NT2/D1 (cell line): ENCODE measurements at places on chromosomes 2 and 18.

GRCh38 chr2:31086590-31086989 is 51.6 kb downstream of the GALNT14 start:
- DNase-seq, result no peak

GRCh38 chr2:15664273-15665066 is 72.8 kb downstream of the DDX1 start:
- DNase-seq, result no peak

- no peak for DNase-seq
These were observed 190.7 kb downstream of the CDCA7 start for GRCh38 chr2:173545364-173545763.

DNA sequence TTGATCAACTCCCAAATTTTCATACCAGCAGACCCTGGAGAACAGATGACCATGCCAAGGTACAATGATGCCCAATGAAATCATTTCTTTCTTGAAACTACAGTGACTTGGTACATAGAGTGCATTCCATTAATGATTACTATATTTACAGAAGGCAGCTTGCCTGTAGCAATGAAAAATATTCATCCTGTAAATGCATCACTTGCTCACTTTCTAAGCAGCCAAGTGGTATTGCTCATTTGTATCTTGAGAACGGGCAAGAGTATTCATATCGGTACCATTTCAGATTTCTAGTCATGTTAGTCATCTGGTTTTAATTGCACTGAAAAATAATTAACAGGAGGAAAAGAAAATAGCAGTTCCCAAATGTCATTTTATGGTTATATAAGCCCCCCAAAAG is 59.6 kb downstream of the VIL1 start:
- DNase-seq, result no peak

DNA sequence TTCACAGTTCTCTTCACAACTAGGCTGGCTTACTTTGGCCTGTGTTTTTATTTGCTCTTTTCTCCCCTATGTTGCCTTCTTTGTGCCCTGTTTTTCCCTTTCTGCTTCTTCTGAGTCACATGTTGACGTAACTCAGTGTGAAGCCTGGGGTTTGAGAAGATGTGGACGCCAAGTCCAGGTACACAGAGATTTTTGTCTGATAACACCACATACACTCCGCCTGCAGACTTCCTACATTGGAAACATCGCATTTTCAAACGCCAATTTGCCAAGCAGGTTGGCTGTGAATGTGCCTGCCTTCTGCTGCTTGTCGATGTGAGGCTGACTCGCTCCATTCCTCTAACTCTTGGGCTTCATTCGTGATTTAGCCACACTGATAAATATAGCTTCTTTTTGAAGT is 62.6 kb upstream of the FN1 start:
- DNase-seq, result no peak

GRCh38 chr18:39371996-39372395 is 1806.4 kb upstream of the CELF4 start:
- no peak for DNase-seq

DNA sequence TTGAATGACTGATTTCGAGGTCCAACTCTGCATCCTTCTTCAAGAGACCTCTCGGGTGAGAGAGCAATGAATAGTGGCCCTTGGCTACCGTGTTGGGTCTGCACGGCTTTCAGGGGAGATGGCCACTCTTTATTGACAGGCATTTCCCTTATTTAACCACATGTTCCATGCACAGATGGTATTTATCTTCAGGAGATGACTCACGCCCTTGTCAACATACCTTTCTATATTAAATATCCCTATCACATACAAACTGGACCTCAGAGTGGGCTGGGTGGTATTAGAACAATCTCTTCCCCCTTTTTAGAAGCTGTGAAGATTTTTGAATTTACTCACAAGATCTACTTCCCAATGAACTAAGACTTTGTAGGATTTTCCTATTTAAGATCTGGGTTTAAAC is 109.6 kb upstream of the CDC42EP3 start:
- no peak for DNase-seq

- DNase-seq, result no peak
These were observed 32.7 kb upstream of the ADNP2 start for GRCh38 chr18:80076379-80076778.

- DNase-seq, result no peak
These were observed 13.9 kb downstream of the ANTXR1 start for GRCh38 chr2:69026691-69027459.

DNA sequence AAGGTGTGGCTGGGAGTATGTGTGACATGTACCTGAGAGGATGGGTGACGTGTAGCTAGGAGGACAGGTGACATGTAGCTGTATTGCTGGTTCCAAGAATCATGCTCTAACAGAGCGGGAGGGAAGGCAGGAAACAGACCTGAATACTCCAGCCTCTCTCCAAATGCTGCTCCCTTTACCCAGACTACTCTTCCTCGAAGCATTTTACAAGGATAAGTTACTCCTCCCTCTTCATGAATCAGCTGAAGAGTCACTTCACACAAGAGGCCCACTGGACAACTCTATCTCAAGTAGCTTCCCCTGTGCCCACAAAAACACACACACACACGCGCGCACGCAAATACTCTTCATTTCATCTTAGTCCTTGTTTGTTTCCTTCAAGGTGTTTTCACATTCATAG is 52.6 kb upstream of the KIDINS220 start:
- no peak for DNase-seq

- no peak for DNase-seq
These were observed 930 bp downstream of the IL1B start for GRCh38 chr2:112835536-112836162.

GRCh38 chr2:198339116-198339515 is 534.7 kb downstream of the PLCL1 start:
- DNase-seq, result no peak

DNA sequence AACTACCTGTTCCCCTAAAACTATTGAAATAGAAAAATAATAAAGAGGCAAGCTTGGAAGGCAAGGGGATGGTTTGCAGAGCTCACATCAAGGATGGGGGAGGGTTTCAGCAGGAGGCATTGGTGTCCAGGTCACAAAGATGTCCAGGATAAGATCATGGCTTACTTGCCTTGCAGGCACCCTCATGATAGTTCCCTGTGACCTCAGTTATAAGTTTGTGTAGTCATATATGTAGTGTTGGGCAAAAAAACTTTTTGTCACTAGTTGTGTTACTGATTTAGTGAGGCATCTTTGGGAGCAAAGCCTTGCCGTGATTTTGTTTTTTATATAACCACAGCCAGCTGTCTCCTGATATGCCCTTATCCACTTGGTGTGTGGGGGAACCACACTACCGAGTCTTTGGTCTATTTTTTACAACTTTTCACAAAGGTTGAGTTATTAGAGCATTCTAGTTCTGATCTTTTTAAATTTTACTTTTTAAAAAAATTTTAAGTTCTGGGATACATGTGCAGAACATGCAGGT is 53.3 kb downstream of the IL1R2 start:
- no peak for DNase-seq

DNA sequence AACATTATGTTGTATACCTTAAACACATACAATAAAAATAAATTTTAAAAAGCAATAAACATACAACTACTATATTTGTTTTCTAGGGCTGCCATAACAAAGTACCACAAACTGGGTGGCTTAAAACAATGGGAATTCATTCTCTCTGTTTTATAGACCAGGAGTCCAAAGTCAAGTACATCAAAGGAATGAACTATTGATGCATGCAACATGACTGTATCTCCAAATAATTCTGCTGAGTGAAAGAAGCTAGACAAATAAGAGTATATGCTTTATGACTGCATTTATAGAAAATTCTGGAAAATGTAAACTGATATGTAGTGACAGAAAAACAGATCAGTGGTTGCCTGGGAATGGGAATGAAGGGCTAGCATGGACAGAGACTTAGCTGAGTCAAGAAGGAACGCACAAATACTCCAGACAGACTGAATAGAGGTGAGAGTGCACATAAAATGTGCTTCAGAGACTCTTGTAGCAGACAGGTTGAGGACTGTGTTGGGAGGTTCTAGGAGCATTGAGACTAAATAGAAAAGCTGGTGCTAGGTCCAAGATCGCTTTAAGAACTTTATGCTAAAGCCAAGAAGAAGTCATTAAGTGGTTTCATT is 11.0 kb upstream of the PLA2R1 start:
- DNase-seq, result no peak

DNA sequence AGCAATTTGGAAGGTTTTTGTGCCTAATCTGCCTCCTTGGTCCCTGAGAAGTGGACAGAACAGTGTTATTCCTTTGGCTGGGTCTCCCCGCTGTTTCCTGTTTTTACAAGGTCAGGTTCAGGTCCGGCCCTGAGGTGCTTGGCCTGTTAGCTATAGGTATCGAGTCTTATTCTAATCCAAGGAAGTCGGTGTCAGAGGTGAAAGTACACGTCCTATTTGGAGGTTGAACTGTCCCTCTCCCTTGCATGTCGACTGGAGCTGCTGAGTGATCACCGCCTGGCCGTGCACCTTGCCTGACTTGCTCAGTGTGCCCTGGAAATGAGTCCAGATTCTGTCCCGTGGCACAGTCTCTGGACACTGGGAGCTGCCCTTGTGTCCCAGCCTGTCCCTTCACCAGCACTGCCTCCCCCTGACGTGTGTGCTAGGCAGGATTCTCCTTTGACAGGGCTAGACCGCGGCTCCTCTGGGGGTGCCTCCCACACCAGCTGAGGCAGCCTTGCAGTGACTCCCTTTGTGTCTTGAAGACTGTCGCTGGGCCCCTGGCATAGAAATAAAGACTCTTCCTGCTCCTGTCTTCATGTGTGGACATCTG is 65.7 kb upstream of the RBM44 start:
- DNase-seq, result no peak

DNA sequence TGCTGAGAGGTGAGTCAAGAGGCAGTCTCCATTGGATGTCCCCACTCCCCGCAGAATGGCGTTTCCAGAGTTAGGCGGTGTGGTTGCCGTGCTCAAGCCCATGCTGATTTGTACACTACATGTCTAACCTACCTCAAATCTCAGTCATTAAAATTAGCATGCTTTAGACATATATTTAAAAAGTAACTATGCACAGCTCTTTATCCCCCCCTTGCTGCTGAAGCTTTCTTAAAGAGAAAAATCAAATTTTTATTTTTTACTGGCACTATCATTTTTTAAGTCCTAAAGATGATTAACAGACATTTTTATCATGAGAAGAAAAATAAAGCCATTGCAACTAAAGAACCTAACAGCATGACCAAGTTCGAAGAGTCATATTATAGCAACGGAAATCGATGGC is 42.9 kb downstream of the BOLA3 start:
- no peak for DNase-seq

- no peak for DNase-seq
These were observed 1.8 kb downstream of the GYPC start for GRCh38 chr2:126657636-126658318.

- no peak for DNase-seq
These were observed 83.0 kb downstream of the NEB start for GRCh38 chr2:151651274-151651673.

DNA sequence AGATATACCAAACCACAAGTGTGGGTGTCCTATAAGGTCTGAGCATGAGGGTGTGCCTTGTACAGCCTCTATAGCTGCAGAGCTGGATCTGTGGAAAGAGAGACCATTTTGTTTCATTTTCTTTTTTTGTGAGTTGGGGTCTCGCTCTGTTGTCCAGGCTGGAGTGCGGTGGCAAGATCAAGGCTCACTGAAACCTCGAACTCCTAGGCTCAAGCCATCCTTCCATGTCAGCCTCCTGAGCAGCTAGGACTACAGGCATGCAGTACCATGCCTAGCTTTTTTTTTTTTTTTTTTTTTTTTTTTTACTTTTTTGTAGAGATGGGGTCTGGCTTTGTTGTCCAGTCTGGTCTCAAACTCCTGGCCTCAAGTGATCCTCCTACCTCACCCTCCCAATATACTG is 10.7 kb downstream of the KIF3C start:
- DNase-seq, result no peak

- DNase-seq, result no peak
These were observed 30.0 kb upstream of the NFATC1 start for GRCh38 chr18:79365701-79366100.

DNA sequence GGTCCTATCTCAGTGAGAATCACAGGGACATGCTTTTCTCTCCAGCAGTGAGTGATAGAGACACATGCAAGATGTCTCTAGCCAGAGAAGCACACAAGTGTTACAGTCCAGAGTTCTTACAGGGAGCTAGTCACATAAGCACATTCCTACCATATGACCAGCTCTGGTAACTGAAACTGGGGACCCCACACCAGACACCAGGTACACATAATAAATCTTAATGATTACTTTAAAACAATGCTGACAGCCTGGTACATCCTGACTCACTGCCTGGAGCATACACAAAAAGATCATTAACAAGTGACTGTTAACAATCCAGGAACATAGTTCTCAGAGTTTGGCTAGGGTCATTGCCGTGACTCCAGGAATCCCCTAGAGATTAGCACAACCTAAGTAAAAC is 53.6 kb downstream of the GALNT1 start:
- no peak for DNase-seq

DNA sequence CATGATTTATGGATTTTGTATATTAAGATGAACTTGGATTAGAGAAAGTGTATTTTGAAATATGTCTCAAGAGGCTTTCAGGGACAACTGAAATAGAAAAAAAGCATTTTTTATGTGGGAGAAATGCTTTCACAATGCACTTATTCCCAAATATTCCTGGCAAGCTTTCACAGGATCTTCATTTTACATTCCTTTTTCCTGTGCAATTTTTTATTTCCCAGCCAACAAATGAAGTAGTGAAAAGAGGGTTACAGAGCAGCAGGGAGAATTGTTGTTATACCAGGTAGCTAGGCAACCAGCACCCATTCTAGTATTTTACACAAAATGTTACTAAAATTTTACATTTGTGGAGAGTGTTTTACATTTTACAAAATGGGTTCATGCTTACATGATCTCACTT is 167.0 kb upstream of the RPRM start:
- no peak for DNase-seq

DNA sequence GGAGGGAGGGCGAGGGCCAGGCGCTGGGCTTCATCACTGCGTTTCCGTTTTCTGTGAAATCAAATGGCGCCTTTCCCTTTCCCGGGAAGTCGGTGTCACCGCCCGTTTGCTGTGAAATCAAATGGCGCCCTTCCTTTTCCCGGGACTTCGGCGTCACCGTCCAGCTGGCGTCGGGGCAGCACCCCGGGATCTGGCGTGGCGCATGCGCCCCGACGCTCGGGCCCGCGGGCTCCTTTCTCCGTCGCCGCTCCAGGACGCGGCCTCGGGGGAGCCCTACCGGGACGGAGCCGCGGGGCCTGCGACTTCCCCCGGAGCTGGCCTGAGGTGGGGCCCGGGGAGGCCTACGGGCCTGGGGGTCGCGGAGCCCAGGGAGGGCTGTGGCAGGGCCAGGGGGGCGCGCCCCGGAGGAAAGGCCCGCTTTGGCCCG is at the start of gene FAM228A:
FAM228A (plus strand) TSS at position 203 of the 427 bp plus-strand sequence. CDS start 428 bp downstream, outside the sequence.
- DNase-seq, result no peak

DNA sequence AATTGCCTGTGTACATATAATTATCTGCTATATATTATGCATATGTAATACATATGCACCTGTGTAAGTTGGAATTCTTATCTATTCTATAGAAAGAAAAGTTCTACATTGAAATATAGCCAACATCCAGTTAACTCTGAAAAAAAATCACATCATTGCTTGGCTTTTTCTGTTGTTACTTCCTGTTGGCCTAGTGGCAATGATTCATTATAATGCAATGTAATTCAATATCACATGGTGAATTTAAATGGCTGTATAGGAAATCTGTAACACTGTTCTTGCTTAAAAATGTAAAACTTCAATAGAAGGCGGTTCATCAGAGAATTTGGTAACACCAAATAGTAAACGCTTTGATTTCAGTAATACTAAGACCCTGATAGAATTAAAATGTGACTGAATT is 44.5 kb upstream of the MAP4K3 start:
- no peak for DNase-seq

GRCh38 chr18:62974928-62975675 is 259.8 kb downstream of the PHLPP1 start:
- DNase-seq, result no peak
